ENCODE measurements at places on chromosomes 7 and 10.

- H3K4me1 ChIP-seq = peaks cover 14% of the 10 kb centered on the region
- DNase-seq = no peak
- H3K27ac ChIP-seq = no peak overlapping the region
- no peak overlapping the region for H3K4me3 ChIP-seq
Observed at GRCh38 chr7:155261031-155261985, 36.4 kb upstream of the INSIG1 start.

GRCh38 chr7:47622946-47623640 is 41.2 kb upstream of the TNS3 start:
- no peaks in the 10 kb centered on the region for H3K4me1 ChIP-seq
- no peak for DNase-seq
- H3K36me3 ChIP-seq = no peaks in the 10 kb centered on the region
- no peak overlapping the region for H3K4me3 ChIP-seq
- no peaks in the 10 kb centered on the region for H3K27me3 ChIP-seq
- H3K27ac ChIP-seq = peak overlapping the region; percentile 49

GRCh38 chr10:89879121-89879520 is 177.7 kb downstream of the KIF20B start:
- H3K27me3 ChIP-seq = no peaks in the 10 kb centered on the region
- H3K4me1 ChIP-seq = no peaks in the 10 kb centered on the region
- no peak for DNase-seq
- no peak overlapping the region for H3K4me3 ChIP-seq
- H3K36me3 ChIP-seq = no peaks in the 10 kb centered on the region

DNA sequence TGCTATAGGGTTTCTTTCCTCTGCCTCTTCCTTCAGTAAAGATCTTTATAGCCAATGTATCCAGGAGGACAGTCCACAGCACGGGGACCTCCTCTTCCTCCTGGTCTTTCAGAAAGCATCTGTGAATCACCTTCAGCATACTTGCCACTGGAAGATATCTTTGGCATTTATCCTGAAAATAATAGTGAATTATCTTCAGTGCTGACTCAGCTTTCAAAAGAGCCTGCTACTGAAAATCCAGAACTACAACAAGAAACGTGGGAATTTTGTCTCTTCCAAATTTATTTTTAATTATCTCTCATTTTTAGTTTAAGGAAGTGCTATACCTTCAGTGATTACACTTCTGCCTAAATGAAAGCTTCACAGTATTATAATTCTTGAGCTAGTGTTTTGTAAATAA is 7.6 kb upstream of the UNC5B start:
- H3K4me1 ChIP-seq = no peaks in the 10 kb centered on the region
- H3K27ac ChIP-seq = no peak overlapping the region
- H3K27me3 ChIP-seq = no peaks in the 10 kb centered on the region
- H3K4me3 ChIP-seq = no peak overlapping the region
- no peak for DNase-seq
- no peaks in the 10 kb centered on the region for H3K36me3 ChIP-seq

- no peak for DNase-seq
- H3K4me3 ChIP-seq = no peak overlapping the region
- no peaks in the 10 kb centered on the region for H3K4me1 ChIP-seq
- no peak overlapping the region for H3K27ac ChIP-seq
- no peaks in the 10 kb centered on the region for H3K36me3 ChIP-seq
- H3K27me3 ChIP-seq = no peaks in the 10 kb centered on the region
Observed at GRCh38 chr10:132377326-132377725, 19.7 kb upstream of the PWWP2B start.

All from gastrocnemius medialis (tissue), 4 donors.